ENCODE measurements at places on chromosomes 13 and 19.
A peak's percentile ranks its signal among the peaks of the same experiment; 100 is the strongest.

- DNase-seq = no peak
Measured at GRCh38 chr13:48590141-48590901, 57.4 kb upstream of the RCBTB2 start.

DNA sequence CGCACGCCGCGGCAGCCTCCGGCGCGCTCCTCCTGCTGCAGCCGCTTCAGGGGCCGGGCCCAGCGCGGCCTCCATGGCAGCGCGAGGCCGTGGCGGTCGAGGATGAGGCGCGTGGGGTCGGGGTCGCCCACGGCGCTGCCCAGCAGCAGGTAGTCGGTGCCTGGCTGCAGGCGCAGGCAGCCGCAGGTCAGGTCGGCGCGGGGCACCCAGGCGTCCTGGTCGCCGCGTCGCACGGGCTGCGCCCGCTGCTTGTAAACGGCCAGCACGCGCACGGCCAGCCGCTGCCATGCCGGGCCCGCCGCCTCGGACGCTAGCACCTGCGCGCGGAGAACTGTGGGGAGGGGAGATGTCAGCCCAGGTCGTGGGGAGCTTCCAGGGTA, 11.1 kb downstream of the NTN5 start:
- DNase-seq = no peak

GRCh38 chr19:16197188-16197621, 506 bp upstream of the AP1M1 start:
- DNase-seq = peak; percentile 90

DNA sequence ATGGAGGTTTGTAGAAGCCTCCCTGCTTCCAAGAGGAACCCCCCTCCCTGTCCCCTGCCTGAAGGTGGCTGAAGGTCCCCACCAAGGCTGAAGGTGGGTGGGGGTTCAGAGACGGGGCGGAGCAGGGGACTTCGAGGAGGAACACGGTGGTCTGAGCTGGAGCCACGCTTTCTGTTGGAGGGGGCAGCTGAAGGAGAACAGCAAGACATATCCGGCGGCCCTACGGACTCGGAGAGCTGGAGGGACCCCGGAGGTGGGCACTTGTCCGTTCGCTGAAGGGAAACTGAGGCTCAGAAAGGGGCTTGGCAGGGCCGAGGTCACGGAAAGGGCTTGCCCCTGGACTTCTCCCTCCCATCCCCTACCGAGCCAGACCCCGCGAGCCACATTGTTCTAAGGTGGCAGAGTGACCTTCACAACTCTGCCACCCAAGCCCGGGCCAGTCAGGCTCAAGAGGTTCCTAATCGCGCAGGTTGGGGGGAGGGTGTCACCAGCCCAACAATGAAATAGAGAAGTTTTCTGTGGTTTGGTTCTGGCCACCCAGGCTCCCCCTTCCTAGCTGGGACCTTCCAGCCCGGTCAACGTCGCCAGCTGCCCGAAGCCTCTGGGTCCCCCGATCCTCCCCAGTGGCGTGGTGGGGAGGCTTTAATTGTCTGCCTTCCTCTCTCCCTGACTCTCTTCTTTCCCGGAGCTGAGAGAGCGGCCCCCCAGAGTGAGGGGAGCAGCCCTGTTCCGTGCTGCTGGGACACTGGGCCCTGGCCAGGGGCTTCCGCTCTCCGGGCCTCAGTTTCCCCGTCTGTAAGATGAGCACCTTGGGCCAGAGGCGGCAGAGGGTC, 15.5 kb upstream of the KCNN1 start:
- no peak for DNase-seq

DNA sequence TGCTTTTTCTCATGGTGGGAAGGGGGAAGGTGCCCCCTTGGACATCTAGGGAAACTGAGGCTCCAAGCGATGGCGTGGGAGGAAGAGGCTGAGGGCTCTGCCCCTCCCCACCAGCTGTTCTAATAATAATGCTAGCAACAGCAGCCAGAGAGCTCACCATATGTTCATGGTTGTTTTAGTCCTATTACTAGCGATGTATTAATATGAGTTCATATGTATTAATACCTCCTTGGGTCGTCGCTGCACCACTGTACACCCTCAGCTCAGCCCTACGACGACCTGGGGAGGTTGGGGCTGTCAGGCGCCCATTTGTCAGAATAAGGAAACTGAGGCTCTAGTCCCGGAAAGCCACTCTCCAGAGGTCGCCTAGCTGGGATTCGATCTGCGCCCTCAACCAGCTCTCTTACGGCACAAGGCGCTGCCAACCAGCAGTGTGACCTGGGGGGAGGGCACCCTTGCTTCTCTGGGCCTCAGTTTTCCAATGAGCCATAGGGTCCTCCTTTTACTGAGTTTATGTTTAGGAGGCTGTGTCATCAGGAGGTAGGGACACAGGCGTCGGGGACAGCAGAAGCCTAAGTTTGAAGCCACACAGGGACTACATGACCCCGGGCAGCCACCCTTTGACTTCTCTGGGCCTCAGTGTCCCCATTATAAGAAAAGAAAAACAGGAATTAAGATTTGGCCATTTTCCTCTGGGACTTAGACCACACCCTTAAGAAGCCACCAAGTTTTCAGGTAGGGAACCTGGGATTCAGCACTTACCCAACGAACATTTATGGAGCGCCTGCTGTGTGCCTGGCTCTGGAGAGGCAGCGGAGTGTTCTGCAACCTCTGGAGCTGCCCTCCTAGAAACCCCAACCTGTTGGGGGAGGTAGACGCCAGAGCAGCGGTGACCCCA, 664 bp downstream of the MAST3 start:
- DNase-seq = no peak

All from GM04504 (cell line).